ENCODE measurements at places on chromosomes 2 and 18.
A peak's percentile ranks its signal among the peaks of the same experiment; 100 is the strongest.

DNA sequence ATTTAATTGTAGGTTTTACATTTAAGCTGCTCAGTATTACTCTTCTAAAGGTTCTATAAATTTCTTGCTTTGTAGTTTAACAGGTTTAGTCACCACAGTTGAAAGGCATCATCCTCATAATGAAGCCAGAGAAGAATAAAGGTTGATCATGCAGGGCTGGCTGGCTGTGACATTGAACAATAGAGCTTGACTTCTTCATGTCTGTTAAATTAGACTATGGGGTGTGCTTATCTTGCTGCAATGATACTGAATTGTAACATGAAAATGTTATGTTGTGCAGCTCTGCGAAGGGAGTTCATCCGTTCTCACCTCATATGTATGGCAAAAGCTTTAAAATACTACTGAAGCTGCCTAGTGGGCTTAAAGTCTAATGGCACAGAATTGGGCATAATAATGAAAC, 81.8 kb downstream of the CAMKMT start:
- DNase-seq, result no peak

DNA sequence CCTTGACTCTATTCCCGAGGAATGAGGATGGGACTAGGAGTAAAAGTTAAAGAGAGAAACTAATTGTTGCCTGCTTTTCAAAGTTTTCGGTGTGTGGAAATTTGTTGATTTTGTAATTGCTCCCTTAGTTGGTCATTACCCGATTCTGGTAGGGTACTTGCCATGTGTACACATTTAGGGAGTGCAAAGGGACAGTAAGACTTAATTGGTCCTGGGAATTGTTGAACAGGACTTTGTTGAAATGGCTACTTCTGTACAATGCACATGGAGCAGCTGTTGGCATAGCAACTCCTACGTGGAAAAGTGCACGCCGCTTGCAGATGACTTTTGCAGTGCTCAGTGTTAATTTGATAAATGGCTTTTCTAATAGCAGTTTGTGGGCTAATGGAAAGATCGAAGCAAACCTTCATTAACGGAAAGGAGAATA, 22.9 kb downstream of the EPAS1 start:
- DNase-seq, result no peak

- DNase-seq, result no peak
Measured at GRCh38 chr2:122193622-122194021, 438.2 kb downstream of the TSN start.

- no peak for DNase-seq
Measured at GRCh38 chr2:42987112-42987922, 194.9 kb upstream of the HAAO start.

DNA sequence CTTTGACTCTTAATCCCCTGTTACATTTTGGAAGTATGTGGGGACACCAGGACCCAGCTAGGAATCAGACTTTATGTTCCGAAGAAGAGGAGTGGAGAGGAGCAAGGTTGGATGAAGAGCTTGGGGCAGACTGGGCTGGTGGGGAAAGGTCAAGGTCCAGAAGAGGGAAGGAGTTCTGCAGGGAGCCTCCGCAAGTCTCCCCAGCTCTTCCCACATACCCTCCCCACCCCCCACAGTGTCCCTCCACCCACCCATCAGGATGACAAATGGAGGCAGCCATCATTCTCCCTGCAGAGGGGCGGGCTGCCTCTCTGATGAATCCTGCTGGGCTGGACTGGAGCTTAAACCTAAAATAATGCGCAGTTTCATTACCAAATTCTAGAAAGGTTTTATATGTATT, 77.2 kb downstream of the ACKR3 start:
- no peak for DNase-seq

- DNase-seq, result no peak
Measured at GRCh38 chr2:63999049-63999448, 20.2 kb downstream of the VPS54 start.

DNA sequence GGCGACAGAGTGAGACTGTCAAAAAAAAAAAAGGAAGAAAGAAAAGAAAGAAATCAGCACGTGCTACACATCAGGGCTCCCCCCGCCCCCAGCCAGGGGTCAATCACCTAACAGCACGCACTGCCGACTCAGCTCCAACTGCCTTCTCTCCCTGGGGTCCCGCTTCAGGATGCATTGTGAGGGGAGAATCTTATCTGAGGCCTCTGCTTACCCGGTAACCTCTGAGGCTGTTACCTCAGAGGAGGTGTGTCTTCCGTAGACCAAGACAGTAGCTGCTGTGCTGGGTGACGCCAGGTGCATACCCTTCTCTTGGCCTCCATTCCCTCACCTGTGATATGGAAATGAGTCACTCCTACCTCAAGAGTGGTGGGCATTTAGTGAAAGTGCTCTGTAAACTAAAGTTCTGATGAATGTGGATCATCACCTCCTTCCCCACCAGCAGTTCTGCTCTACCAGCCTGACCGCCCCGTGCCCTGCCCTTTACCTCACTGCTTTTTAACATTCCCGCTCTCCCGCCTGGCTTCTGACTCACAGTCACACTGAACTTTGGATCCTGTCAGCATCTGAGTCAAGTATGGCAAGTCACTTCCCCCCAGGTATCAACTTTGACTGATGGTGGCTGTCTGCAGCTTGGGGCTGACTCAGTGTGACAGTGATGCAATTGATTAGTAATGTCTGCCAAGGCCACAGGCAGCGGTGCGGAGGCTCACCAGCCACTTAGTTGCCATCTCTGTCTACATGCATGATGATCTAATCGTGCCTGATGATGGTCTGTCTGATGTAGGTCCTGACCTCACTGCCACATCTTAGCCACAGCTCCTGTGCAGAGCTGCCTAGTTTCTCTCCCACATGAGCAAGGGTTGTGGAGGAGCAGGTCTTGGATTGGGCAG, 20.1 kb downstream of the ARID5A start:
- DNase-seq, result peak; percentile 29

DNA sequence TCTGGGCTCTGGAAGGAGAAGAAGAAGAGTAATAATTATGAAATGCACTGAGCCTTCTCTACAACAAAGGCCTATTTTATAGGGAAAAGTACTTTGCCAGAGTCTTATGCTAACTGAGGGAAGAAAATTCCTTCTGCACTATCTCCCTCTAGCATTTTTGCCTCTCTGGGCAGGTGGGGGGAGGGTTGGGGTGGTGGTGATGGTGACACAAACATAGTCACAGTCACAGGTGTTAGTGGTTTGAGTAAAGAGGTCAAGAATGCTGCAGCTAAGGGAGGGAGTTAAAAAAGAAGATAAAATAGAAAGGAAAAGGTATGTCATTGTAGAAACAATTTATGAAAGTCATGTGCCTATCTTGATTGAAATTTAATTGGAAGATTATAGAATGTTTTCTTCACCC, 140.8 kb upstream of the COL3A1 start:
- no peak for DNase-seq

DNA sequence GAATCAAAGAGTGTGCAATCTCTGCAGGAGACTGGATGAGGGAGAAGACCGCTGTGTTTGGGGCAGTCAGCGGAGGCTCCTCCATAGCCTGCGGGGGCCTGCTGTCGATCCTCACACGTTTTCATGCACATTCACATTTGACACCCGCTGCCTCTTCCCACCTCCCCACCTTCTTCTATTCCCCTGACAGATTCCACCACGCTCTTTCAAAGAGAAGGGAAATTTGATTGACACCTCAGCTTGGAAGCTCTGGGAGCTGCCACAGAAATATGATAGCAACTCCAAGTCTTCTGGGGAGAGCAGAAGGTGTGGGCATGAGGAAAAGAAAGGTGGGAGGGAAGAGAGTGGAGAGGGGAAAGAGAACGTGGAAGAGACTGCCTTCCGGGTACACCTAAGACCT, 87.5 kb downstream of the BOD1L2 start:
- no peak for DNase-seq

DNA sequence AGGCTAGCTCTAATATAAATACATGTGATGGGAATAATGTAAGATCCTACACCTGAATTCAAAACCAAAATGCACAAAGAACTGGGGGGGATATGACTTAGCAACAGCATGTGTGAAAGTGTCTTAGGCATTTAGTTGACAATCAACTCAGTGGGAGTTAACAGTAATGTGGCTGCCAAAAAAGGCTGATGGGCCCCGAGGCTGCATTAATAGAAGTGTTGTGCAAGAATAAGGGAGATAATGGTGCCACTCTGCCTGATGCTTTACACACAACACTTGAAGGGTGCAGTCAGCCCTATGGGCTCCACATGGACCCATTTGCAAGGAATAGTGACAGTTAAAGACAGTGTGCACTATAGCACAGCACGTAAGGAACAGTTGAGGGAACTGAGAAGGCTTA, 649.4 kb upstream of the ZEB2 start:
- DNase-seq, result no peak

DNA sequence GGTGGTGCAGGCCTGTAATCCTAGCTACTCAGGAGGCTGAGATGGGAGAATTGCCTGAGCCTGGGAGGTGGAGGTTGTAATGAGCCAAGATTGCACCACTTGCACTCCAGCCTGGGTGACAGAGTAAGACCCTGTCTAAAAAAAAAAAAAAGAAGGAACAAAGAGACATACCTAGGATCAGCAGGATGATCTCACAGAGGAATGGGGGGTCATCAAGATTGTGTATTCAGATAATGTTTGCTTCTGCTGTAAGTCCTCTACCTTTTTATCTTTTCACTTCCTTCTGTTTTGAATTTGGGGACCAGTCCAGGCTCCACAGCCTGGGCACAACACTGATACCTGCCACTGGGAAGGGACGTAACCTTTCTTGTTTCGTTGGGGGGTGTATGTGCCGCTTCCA, 53.2 kb downstream of the MAP4K4 start:
- no peak for DNase-seq

DNA sequence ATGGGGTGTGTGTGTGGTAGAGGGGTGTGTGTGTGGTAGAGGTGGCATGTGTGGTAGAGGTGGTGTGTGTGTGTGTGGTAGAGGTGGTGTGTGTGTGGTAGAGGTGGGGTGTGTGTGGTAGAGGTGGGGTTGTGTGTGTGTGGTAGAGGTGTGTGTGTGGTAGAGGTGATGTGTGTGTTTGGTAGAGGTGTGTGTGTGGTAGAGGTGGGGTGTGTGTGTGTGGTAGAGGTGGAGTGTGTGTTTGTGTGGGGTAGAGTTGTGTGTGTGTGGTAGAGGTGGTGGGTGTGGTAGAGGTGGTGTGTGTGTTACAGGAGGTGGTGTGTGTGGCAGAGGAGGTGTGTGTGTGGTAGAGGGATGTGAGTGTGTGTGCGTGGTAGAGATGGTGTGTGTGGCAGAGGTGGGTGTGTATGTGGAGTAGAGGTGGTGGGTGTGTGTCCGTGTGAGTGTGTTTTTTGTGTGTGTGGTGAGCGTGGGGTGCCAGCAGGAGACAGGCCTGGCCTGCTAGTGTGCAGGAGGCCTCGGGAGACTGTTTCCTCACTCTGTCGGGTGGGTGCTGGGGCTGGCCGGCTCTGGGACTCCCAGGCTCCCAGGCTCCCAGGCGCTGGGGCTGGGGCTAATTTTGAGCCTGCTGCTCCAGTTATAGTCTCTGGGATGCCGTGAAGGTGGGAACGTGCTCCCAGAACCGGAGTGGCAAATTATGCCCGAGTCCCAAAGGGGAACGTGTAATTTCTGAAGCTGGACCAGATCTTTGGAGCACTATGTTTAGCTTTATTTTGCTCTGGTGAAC, 165.2 kb downstream of the DYSF start:
- no peak for DNase-seq

DNA sequence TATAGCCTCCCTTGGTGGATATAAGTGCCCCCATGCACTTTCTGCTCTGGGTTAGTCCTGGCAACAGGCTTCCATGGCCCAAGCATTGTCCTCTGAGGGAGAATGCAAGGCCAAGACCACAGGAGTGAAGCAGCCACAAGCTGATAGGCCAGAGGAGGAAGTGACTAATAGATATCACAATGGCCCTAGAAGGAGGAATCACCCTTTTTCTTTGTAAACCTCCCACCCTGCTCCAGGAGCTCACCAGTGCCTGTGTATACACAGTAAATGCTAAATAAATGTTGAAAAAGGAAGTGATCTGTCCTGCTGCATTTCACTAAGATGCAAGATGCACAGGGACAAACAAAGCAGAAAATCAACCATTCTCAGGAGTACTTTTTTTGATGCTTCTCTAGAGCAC, 49.7 kb upstream of the ABCA12 start:
- no peak for DNase-seq

GRCh38 chr2:55958756-55959155, 35.2 kb upstream of the EFEMP1 start:
- DNase-seq, result no peak

DNA sequence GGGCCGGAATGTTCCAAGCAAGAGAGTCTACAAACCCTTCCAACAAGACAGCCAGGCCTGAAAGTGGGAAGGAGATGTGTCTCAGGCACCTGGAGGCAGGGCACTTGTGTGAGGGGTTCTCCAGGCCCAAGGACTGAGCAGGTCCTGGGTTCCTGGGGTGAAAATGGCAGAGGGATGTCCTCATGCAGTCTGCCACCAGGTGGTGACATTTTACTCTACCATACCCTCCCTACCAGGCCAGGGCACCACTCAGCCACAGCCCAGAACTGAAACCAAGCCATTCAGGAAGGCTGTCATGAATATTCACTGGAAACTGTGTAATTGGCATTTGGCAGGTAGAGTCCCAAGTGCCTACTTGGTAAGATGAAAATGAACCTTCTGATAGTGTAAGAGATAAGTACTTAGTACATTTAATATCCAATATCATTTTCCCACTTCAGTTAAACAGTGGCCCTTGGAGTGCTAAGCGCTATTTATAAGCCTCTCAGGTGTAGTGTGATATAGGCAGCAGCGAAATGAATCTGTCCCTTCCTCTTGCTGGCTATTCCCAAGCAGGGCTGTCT, 185.1 kb downstream of the MYO5B start:
- DNase-seq, result no peak

- DNase-seq, result no peak
Measured at GRCh38 chr18:76997951-76998808, 134.4 kb downstream of the MBP start.

- DNase-seq, result no peak
Measured at GRCh38 chr2:12514631-12515437, 201.9 kb upstream of the TRIB2 start.

GRCh38 chr2:205726506-205726905, 44.2 kb downstream of the NRP2 start:
- no peak for DNase-seq

DNA sequence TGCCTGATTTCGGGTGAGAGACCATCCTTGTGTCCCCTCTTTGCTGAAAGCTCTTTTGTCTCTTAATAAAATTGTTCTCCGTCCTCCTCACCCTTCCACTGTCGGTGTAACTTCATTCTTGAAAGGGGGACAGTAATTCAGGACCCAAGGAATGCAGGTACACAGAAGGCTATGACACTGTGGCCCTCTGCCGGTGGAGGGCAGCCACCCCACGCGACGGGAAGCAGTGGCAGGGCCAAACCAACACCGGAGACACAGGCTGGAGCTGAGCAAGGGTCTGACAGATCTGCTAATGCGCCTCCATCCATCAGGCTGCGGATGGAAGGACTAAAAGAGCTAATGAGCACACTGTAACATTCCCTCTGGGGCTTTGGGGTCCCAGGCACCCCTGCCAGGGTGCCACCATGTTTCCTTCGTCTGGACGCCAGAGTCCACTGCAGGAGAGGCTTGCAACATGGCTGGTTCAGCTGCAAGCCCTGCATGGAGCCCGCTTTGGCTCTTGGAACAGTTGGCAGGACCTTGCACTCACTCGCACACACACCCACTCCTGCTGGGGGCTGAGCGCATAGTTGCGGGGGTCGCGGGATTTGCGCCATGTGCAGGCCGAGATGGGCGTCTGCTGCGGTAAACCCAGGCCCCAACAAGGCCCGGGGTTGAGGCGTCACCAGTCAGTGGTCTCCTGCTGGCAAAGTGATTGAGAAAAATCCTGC, 544.1 kb upstream of the CDH7 start:
- DNase-seq, result no peak

GRCh38 chr2:224498991-224499390, 86.2 kb downstream of the CUL3 start:
- DNase-seq, result no peak

Data from T-helper 22 cell (primary cell).